ENCODE measurements at places on chromosomes 6 and 20. TPM values are rescaled to one million over a fixed set of nuclear protein-coding genes. Genes with fewer than 3 reads are reported as not detected.

DNA sequence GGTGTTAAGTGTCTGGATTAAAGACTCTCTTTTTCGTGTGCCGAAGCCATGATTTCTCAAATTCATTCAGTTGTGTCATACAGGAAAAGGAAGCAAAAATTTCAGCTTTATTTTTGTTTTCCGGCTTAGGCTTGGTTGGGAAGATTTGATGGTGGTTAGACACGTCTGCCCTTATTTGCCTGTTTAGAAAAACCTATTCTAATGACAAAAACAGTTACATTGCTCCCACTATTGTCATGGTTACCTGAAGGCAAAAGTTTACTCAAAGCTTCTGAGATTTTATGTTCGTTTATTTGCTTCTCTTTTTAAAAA, 982 bp downstream of the DNAJC5 start:
- peak overlapping the region; percentile 80 for H3K27ac ChIP-seq
- no peaks in the 10 kb centered on the region for H3K27me3 ChIP-seq
- no peak for DNase-seq
- H3K4me1 ChIP-seq = peaks cover 46% of the 10 kb centered on the region

DNA sequence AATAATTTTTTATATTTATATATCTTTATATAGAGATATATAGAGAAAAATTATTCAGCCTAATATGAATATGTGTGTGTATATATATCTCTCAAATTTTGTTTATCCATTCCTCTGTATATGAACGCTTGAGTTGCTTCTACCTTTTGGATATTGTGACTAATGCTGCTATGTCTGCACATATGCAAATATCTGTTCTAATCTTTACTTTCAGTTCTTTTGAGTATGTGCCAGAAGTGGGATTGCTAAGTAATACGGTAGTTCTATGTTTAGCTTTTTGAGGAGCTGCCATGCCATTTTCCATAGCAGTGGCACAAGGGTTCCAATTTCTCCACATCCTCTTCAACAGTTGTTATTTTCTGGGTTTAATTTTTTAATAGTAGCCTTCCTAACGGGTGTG, 72.8 kb upstream of the CEP85L start:
- no peaks in the 10 kb centered on the region for H3K36me3 ChIP-seq
- H3K27ac ChIP-seq = no peak overlapping the region
- H3K4me3 ChIP-seq = no peak overlapping the region
- no peaks in the 10 kb centered on the region for H3K27me3 ChIP-seq
- H3K4me1 ChIP-seq = peaks cover 42% of the 10 kb centered on the region

GRCh38 chr20:62749851-62750445, 41.3 kb downstream of the NTSR1 start:
- H3K27ac ChIP-seq = no peak overlapping the region
- H3K36me3 ChIP-seq = no peaks in the 10 kb centered on the region

DNA sequence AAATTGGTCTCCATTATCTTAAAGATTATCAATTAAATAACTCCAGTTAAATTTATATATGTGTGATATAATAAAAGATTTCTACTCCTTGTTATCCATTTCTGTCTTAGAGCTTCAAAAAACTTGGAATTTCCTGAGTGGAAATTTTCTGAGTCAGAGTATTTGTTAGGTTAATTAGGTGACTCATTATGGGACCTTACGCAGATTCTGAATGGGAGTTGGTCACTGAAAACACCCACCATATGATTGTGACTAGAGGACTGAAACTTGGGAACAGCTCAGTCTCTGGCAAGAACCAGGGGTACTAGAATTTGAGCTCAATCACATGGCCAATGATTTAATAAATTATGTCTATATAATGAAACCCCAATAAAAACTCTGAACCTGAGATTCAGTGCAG, 125.4 kb upstream of the HMGCLL1 start:
- no peak overlapping the region for H3K4me3 ChIP-seq
- H3K27ac ChIP-seq = no peak overlapping the region
- H3K27me3 ChIP-seq = no peaks in the 10 kb centered on the region
- no peak for DNase-seq
- H3K36me3 ChIP-seq = no peaks in the 10 kb centered on the region
- H3K4me1 ChIP-seq = no peaks in the 10 kb centered on the region

- H3K4me3 ChIP-seq = no peak overlapping the region
- no peak overlapping the region for H3K27ac ChIP-seq
- H3K4me1 ChIP-seq = no peaks in the 10 kb centered on the region
- H3K27me3 ChIP-seq = no peaks in the 10 kb centered on the region
- DNase-seq = no peak
Measured at GRCh38 chr6:154292066-154292465, 64.5 kb downstream of the IPCEF1 start.

- no peak for DNase-seq
- no peak overlapping the region for H3K4me3 ChIP-seq
Measured at GRCh38 chr20:19821606-19822005, 63.5 kb downstream of the RIN2 start.

DNA sequence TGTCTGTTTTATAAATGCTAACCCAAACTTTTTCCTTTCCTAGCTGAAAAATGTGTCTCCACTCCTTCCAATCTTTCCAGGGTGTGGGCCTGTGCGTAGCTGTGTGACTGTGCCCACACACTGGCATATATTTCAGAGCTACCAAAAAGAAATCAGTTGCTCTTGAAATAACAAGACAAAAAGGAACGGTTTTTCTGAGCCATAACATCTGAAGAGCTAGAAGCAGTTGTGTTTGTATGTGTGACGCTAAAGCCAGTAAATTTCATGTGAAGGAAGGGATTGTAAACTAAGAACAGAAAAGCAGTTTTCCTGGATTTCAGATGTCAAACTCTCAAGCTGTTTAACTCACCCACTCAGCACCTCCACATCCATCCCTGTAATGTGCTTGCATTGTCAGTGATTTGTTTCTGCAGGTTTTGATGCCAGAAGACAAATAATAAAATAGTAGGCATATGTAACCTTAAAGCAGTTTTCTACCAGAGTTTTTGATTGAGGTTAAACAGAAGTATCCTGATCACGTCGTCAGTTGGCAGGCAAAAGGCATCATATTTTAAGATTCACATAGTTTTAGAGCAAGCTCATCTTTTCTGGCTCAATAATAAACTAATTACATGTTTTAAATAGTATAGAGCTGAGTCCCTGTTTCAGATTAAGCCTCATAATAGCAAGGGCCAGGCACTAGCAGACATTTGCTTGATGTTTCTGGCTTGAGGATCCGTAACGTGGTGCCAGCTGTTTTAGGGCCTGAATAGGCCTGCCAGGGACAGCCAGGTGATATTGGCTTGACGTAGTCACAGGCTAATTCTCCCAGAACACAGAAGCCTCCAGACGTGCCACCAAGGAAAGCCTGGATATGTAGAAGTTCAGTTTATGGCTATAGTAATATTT, 90.9 kb downstream of the FOXO3 start:
- DNase-seq = no peak
- H3K27me3 ChIP-seq = no peaks in the 10 kb centered on the region
- H3K4me1 ChIP-seq = peaks cover 4% of the 10 kb centered on the region
- no peak overlapping the region for H3K27ac ChIP-seq
- no peak overlapping the region for H3K4me3 ChIP-seq

DNA sequence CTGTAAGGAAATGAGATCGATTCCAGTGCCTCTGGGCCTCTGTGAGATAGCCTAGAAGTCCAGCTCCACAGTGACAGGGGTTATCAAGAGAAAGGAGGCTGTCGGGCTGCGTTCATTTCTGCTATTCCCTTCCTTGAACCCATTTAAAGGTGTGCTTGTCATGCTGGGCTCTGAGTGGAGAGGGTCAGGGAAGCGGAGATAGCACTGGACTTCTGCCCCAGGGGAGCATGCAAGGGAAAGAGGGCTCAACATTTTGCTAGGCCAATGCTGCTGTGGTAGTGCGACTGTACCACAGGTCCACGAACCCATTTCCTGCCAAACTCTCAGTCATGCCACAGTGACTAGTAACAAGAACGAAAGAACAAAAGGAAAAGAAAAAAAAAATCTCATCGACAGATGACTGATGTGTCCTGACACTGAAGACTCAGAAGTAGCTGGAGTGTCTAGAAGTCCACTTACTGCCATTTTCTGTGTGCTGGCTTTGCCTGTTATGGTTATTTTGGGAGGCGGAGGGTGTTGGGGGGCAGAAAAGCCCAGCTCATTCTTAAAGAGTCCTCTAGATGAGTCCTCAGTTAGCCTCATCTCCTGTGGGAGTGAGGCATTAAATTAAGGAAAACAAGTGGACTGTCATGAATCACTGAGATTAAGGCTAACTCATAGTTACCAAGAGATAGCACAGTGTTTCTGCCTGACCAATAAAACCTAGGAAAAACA, 8.1 kb downstream of the NEDD9 start:
- no peak overlapping the region for H3K4me3 ChIP-seq
- H3K27me3 ChIP-seq = no peaks in the 10 kb centered on the region
- peaks cover 16% of the 10 kb centered on the region for H3K4me1 ChIP-seq
- DNase-seq = peak; percentile 20
- peaks cover 12% of the 10 kb centered on the region for H3K36me3 ChIP-seq

The NKX2-2 gene
- not detected for total RNA-seq

The SYCP2 gene
- 4.7 TPM for total RNA-seq

The BHLHE23 gene
- total RNA-seq = not detected

The ERVFRD-1 gene
- not detected for total RNA-seq

All from B cell (primary cell).